ENCODE measurements at places on chromosomes 7 and 10.
A peak's percentile ranks its signal among the peaks of the same experiment; 100 is the strongest.

DNA sequence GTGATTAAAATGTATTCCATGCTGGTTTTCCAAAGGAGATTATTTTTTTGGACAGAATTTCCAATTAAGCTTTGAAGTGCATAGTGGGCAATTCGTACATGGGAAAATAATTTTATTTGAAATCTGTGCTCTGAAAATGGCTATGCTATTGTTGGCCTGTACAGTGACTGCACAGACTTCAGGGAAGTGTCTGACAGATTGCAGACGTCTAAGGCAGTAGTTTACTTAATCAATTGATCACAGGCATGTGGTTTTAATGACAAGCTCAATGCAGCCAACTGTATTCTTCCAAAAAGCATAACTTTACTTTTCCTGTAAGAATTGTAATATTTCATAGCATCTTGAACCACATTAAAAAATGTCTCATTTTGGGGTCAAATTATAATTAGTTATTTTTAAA, 102.0 kb downstream of the SEMA3C start:
- DNase-seq = no peak

- no peak for DNase-seq
Measured at GRCh38 chr10:76333326-76333725, 901.9 kb downstream of the LRMDA start.

GRCh38 chr10:73865459-73866442, 8.6 kb downstream of the CAMK2G start:
- DNase-seq = peak; percentile 41

DNA sequence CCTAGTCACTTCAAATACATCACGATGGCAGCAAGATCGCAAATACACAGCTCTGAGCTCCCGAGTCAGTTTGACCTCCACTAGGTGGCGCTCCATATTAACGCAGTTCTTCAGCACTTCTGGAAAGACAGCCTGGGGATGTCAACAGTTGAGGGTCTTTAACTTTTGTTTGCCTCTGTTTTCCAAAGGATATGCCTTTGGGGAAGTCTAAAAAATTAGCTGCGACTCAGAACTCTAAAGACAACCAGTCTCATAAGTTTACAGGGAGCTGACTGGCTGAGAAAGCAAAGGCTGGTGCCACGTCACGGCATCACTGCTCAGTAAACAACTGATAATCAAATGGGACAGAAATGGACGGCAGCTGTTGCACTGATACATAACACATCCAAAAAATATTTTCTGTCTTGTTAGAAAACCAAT, 458.8 kb downstream of the SORCS1 start:
- DNase-seq = peak; percentile 1

- no peak for DNase-seq
Measured at GRCh38 chr7:136103545-136104268, 126.5 kb upstream of the MTPN start.

- DNase-seq = no peak
Measured at GRCh38 chr7:29053105-29053872, 93.0 kb downstream of the CPVL start.

DNA sequence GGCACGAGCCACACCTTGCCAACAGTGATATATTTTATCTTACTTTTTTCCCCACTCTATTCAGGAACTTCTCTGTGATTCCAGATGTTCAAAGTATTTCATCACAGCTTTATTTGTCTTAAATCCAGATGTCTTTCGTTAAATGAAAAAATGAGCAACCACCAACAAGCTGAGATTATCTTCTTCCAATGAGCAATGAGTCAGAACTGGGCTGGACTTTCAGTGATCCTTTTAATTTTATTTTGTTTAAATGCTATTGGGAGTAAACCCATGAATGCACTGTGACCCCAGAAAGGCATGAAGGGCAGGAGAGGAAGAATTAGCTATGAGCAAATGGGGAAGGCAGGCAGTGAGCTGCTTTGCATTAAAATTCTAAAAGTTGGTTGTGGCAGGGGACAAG, 77.6 kb upstream of the IMMP2L start:
- DNase-seq = no peak

DNA sequence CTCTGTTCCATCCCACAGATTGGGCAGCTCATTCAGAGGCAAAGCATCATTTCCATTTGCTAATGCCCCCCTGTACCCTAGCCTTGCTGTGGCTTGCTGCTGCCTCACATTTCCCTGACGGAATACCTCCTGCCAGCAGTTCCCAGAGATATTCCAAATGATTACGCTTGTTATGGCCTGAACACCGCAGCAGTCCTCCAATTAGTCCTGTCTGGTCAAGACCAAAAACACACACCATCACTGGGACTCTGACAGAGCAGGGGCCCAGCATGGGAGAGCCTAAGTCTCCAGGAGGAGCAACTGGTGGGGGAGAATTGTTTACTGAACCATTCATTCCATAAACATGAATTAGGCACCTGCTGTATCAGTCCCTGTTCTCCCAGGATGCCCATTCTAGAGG, 6.1 kb downstream of the OGDHL start:
- DNase-seq = no peak

- no peak for DNase-seq
Measured at GRCh38 chr10:52185256-52185655, 128.8 kb upstream of the DKK1 start.

- no peak for DNase-seq
Measured at GRCh38 chr7:130228840-130229502, 21.3 kb downstream of the SSMEM1 start.

- no peak for DNase-seq
Measured at GRCh38 chr7:144736880-144737493, 98.9 kb downstream of the TPK1 start.

DNA sequence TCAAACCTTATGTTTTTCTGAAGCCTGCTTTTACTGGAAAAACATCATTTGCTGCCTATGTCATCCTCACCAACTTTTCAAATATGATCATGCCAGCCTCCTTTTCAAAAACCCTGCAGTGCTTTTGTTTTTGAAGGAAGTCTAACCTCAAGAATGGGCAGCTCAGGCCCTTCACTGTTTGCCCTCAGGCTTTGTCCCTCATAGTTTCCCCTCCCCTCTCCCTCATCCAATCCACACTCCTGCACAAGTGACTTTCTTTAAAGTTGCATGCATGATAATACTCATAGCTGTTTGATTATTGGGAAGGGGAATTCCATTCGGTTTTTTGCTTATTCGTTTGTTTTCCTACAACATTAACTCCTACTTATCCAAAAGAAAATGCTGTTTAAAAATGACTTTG, 219.4 kb downstream of the SEMA3E start:
- DNase-seq = no peak

GRCh38 chr7:141486959-141487358, 64.3 kb upstream of the AGK start:
- DNase-seq = no peak

DNA sequence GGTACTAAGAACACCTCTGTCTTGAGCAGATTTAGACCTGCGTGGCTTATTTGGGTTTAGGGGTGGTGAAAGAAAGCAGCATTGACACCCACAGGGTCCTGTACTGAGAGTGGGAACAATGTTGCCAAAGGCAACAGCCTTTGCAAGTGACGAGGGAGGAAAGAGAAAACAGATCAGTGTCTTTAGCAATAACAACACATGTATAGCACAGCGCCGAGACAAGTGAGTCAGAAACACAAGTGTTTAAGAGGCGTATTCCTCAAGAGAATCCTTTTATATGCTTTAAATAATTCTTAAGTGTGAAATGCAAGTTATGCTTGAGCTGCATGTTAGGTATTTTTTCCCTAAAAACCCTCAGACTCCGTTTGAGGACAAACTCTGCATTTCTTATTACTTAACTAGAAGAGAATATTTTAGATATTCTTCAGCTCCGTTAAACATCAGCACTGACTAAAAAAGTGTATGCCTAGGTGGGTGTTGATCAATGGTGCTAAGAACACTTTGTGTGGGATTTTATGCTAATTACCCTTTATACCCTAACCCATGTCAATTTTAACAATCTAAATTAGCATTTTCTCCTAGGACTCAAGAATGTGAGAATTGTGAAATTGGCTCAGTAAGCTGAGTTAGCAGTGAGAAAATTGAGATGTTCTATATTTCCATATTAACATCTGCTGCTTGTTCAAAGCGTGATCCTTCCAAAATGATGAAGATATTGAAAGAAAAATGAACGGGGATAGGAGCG, 1095.4 kb upstream of the CELF2 start:
- no peak for DNase-seq

GRCh38 chr10:85761906-85762445, 604.6 kb downstream of the GRID1 start:
- DNase-seq = no peak

DNA sequence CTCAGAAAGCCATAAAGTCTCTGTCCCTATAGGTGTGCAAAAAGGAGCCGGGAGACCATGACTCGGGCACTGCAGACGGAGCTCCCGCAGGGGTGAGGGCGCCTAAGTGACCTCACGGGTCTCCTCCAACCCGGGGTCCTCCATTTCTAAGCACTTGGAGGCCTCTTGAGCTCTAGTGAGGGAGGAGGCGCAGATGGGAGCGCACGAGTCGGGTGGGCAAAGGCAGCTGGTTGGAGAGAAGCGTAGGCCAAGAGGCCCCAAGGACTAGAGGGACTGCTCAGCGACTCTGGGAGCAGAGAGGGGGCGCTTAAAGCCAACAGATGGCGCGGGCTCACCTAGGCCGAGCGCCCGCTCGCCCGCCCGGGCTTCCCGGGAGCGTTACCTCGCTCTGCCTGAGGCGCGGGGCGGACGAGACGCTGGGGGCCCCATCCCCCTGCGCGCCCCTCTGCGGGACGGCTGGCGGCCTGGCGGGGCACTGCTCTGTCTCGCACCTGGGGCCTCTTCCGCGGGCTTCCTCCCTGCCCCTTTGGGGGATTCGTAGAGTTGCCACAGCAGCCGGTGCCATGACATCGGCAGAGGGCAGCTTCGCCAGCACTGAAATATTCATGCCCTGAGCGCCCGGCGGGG, 523 bp upstream of the CDH23 start:
- no peak for DNase-seq

- DNase-seq = no peak
Measured at GRCh38 chr10:72267819-72268399, 5.8 kb upstream of the DDIT4 start.

DNA sequence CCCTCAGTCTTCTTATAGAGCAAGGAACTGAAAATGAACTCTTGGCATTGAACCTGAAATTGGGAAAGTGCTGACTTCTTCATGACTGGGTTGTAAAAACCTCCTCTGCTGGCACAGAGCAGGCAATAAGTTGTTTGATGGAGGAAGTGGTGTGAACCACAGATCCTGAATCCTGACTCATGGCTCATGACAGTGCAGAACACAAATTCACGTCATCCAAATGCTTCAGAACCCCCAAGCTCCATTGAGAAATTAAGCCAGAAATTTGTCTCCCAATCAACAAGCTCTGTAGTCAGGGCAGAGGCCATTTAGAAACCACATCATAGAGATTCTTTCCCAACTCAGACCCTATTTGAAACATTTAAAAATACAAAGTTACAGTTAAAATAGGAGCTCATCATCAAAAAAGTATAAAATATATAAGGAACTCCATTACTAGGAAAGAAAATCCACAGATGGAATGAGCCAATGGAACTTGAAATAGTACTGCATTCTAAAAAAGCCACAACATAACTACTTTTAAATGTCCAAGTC, 10.3 kb upstream of the STK17A start:
- DNase-seq = no peak

DNA sequence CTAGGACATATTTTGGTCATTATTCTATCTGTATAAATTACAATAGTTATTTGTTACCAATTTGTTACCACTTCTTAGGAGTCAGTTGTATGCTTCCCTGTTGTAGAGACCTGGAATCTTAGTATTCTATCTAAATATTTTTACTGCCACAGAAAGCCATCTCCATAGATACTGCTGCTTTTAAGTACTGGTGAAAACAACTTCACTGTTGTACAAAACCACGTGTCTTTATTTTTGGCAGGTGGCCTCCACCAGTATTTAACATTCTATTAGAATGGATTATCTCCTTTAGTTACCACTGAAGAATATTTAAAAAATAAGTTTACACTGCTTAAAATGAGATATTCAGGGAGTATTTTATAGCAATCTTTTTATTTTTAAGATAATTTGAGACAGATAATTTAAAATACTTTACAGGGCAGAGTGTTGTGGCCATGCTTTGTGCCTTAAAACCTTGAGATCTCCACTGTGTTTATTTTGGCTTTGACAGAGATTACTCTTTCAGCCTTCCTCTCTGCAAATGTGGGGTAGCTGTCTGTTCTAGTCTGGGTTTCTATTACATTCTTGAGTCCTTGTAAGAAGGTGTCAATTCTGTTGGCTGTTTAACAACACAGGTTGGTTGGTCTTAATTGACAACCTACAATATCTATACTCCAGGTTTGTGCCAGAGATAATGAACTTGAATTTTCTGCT, 185.6 kb downstream of the LRRC4 start:
- no peak for DNase-seq

DNA sequence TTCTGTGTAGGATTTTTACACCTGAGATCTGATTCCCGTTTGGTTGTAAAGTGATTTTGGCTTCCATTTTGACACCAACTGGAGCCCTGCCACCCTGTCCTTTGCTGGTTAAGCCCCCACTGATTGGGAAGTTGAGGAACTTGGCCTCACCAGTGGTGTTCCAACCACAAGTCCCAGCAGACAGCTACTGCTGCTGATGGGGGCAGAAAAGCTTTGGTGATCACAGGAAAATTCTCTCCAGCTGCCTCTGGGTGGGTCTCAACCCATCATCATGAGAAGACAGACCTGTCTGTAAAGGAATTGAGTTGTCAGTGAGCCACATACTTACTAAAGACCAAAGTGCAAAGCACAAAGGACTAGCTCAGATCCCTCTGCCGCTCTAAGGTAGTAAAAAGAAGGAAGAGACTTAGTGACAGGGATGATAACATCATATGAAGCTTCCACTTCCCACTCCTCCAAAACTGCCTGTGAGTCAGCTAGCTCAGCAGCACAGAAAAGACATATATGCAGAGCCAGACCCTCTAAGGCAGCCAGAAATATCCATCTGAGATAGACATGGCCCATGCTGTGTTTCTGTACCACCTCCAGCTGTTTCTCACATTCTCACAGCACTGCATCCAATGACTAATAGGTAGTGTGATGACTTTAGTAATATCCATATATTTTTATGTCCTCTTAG, 22.4 kb upstream of the LRRC17 start:
- DNase-seq = no peak

DNA sequence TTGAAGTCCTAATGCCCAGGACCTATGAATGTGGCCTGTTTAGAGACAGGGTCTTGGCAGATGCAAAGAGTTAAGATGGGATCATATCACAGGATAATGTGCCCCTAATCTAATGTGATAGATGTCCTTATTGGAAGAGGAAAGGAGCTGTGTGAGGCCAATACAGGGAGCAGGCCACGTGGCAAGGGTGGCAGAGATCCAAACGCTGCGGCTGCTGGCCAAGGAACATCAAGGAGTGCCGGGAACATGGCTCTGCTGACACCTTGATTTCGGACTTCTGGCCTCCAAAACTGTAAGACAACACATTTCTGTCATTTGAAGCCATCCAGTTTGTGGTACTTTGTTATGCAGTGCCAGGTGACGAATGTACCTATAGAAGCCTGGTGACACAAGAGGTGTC, 37.7 kb upstream of the EZH2 start:
- DNase-seq = no peak

GRCh38 chr10:5941579-5941978, 35.8 kb downstream of the IL15RA start:
- no peak for DNase-seq
